ENCODE measurements at places on chromosomes 1 and 21.

DNA sequence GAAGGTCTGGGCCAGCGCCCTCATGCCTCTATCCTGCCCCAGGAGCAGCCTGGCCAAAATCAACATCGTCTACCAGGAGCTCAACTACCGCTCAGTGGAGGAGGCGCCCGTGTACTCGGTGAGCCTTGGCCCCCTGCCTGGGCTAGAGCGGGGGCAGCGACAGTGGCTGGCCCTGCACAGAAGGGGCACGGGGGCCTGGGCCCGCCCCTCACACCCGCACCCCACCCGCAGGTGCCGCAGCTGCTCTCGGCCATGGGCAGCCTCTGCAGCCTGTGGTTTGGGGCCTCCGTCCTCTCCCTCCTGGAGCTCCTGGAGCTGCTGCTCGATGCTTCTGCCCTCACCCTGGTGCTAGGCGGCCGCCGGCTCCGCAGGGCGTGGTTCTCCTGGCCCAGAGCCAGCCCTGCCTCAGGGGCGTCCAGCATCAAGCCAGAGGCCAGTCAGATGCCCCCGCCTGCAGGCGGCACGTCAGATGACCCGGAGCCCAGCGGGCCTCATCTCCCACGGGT, 10.8 kb downstream of the SCNN1D start:
- no peak for DNase-seq

GRCh38 chr1:45510972-45511527, 10.6 kb downstream of the PRDX1 start:
- DNase-seq: no peak

- no peak for DNase-seq
Observed at GRCh38 chr1:89087241-89087640, 22.2 kb upstream of the GBP1 start.

- no peak for DNase-seq
Observed at GRCh38 chr1:200415789-200416593, 6.2 kb upstream of the ZNF281 start.

DNA sequence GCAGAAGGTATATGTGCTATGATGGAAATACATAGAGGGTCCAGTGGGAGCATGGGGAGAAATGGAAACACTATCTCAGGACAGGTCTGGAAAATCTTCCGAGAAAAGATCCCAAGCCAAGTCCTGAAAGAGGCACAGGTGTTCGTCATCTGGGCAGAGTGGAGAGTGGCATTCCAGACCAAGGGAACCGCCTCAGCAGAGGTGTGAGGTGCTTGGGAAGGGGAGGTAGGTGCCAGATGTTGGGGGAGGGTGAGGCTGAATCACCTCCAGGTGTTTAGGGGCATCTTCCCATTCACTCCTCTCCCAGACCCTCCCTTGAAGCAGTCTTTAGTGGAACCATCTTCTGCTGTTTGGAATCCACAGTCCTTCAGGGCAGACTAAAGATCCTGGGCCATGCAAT, 23.5 kb upstream of the LRRN2 start:
- no peak for DNase-seq

- DNase-seq: no peak
Observed at GRCh38 chr1:77273891-77274290, 7.9 kb upstream of the AK5 start.

DNA sequence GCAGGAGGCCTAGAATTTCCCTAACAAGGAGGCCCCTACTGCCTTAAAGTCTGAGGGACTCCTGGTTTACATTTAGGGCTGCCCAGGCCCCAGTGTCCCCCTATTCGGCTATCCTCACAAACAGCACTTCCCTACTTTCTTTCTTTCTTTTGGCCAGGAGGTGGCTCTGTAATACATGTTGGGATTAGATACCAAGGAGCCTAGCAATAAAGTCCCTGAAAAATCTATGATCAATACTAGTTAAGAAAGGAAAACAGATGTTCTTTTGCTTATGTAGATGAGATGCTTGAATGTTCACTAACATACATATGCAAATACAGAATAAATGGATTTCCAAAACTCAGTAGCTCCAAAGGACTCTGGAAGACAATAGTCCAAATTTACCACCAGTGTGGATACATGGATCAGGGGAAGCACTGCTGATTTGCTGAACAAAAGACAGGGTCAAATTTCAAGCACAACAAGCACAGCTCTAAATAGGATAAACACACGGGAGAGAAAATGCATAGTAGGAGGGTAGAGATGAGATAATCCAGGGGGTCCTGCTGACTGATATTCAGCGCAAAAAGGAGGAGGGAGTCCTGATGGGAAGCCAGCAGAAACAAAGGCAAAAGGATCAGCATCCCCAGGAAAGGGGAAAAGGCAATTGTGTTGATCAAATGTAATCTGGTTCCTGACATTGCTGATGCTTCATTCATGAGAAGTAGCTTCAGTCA, 240.0 kb downstream of the NUF2 start:
- no peak for DNase-seq

- no peak for DNase-seq
Observed at GRCh38 chr1:58572690-58573089, 4.4 kb downstream of the TACSTD2 start.

DNA sequence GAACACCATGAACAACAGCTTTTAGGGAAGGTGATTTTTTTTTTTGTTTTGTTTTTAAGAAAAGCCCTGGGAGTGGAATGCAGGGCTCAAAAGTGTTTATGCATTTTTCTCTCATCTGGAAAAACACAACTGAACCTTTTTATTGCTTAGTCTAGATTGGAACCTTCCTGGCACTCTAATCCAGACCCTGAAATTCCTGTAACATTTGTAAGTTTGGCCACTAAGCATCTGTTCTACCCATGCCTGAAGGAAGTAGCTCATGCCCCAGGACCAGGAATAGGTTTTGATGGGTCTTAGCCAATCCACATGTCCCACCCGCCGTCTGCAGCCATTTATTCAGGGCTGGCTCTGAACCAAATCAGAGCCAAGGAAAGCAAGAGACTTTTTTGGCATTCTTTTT, 39.7 kb upstream of the SLC2A1 start:
- no peak for DNase-seq

DNA sequence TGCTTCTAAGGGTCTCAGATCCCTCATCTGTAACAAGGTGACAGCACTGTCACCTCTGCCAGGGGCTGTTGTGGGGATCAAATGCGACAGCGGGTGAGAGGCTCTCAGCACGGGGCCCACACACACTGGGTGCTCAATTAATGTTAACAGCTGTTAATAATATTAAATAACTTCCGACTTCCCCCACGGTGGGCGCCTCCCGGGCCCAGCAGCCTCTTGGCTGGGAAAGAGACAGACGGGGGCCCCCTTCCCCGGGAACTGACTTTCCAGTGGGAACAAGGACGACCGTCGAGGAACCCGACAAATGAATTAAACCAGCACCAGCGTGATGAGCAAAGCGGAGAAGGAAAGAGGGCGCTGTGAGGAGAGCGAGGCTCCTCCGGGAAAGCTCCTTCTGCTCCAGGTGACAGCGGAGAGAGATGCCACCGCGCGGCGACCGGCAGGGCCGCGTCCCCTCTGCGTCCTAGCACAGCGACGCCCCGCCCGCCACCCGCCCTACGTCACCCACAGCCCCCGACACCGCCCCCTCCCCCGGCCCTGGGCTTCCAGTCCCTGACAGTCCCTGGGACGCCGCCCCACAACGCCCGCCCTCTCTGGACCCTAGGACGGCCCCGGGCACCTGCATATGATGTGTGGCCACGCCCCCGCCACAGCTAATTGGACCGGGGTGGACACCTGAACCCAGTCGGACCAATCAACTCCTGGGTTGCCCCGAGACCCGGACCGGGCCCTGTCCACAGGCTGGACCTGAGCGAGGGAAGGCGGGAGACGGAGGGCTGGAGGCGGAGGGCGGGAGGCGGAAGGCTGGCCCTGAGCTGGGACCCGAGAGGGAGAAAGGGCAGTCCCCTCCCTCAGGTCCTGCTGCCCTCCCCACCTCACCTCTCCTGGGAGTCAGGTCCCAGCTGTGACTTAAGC, 38.2 kb downstream of the MATN1 start:
- no peak for DNase-seq

GRCh38 chr1:111775966-111776365, 20.3 kb downstream of the DDX20 start:
- no peak for DNase-seq
